ENCODE measurements at places on chromosomes 3 and 15.

- DNase-seq, result no peak
Observed at GRCh38 chr15:39551476-39551875, 29.4 kb upstream of the THBS1 start.

DNA sequence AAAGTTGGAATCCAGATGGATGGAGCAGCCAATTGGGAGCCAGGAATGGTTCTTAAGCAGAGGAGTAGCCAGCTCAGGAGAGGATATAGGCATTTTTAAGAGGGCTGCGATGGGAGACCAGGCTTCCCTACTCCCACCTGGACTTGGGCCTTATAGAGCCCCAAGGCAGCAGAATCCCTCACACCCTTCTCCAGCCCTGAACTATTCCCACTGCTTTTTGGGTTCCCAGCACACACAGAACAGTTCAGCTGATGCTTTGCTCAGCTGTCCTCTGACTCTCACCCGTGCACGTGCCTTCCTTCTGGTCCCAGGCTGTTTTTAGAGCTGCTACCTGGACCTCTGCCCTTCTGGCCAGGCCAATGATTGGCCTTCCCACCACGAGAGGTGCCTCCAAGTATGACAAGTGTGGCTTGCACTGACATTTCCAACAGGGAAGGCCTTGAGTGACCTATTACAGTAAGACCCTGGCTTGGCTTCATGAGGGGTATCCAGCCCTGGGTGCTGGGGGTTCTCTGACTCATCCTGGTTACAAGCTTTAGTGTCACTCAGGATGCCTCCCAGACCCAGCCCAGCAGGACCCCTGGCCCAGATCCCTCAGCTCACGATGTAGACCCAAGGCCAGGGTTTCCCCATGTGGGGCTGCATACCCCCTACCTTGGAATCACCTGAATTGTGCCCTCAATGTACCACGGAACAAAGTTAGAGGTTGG lies 25.2 kb downstream of the NOX5 start:
- no peak for DNase-seq

GRCh38 chr3:146468234-146468633 lies 1.1 kb downstream of the PLSCR2 start:
- DNase-seq, result no peak

DNA sequence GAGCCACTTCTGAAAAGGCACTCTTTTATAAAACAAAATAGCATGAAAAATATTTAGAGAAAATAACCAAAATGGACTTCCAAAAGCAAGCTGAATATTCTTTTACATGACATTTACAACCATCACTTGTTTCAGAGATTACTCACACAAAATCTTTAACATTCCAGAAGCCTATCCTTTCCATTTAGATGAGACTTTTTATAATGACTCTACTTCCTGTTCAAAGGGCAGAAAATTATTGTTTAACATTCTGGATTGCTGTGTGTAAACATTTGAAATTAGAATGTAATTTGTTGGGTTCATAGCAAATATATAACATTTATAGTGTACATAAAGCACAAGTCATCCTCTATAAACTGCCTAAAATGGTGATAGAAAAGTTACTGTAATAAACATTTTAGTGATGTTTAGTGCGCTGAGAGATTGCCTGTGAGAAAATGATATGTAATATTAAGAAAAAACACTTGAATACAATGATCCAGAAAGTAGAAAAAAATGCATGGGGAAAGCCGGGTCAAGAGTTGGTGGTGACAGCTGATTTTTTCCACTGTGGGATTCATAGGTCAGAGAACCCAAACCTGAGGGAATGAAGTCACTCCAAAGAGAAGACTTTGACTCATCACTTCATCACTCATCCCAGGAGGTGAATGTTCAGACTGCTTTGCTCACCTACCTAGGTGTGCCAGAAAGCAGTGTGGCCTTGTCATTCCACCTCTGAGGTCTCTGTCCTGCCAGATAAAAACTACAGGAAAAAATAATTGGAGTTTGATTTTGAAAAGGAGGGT lies 305.8 kb downstream of the ARPP21 start:
- no peak for DNase-seq

DNA sequence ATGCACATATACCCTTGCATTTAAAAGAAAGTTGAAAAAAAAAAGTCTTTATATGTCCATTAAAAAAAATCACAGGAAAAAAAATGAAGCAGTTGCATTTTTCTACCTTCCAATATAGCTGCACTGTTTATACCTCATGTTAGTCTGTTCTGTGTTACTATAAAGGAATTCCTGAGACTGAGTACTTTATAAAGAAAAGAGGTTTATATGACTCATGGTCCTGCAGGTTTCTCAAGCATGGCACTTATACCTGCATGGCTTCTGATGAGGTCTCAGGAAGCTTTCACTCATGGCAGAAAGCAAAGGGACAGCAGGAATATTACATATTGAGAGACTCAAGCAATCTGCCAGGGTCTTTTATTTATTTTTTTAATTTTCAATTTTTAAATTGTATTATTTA lies 277.2 kb upstream of the BCHE start:
- no peak for DNase-seq

DNA sequence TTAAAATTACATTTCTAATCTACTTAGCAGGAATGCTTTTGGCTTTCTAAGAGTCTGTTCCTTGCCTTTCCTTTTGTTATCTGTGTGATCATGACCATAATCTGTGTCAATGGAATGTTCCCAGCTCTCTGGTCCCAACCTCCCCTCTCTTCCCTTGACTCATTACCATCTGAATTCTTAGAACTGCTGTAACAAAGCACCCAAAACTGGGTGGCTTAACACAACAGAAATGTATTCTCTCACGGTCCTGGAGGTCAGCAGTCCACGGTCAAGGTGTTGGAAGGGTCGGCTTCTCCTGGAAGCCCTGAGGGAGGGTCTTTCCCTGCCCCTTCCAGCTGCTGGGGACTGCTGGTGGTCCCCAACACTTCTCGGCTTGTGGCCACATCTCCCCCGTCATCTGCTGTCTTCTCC lies 81.1 kb downstream of the LRRK1 start:
- DNase-seq, result no peak

DNA sequence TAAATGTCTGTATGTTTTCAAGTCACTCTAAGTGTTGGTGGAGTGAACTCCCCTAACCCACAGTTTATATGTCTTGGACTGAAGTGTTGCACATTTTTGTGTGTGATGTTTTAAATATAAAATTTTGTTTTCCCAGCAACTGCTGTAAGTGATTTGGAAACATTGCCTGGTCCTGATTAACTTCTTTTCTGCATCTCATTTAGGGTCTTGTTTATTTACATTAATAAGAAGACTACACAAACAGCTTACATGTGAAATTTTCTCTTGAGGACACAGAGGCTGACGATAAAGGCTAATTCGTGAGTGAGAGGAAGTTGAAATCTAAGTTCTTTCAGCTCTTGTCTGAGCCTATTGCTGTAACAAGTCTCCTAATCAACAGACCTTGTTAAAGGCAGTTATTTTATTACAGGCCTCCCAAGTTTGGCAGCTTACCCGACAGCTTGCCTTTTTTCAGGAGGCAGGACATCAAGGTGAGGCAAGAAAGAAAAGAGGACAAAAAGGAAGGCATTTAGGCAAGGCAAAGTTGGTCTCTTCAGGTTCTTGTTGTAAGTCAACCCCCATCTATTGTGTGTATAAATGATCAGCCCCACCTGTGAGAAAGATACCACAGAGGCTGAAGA lies 177.7 kb upstream of the NR2E3 start:
- DNase-seq, result no peak

GRCh38 chr3:133709139-133709750 lies 36.9 kb upstream of the TF start:
- DNase-seq, result no peak

- no peak for DNase-seq
Observed at GRCh38 chr15:24877174-24877573, 77.6 kb upstream of the SNRPN start.

DNA sequence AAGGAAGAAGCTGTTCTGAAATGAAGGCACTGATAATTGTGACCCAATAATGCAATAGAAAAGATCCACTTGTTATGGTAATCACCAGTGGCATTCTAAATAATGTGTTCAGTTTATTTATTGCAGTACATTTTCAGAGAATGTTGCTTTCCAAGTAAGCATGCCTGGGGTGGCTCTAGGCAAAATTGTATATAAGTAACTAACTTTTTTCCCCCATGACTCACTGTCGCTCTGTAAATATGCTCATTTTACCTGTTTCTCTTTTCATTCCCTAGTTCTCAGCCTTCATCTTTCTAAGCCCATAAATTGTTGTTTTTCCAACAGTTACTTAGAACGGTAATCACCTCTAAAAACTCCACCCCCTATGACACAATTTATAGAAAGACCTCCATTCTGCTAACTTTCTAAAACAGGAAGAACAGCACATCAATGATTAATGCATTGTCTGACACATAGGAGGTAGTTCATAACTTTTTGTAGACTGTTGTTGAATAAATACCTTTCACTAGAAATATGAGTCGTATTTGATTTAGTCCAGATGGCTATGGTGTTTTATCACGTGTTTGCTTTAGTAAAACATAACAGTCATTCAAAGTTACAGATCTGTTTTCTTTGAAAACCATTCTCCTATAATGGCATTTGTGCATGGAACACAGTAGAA lies 143.1 kb downstream of the LSAMP start:
- no peak for DNase-seq

DNA sequence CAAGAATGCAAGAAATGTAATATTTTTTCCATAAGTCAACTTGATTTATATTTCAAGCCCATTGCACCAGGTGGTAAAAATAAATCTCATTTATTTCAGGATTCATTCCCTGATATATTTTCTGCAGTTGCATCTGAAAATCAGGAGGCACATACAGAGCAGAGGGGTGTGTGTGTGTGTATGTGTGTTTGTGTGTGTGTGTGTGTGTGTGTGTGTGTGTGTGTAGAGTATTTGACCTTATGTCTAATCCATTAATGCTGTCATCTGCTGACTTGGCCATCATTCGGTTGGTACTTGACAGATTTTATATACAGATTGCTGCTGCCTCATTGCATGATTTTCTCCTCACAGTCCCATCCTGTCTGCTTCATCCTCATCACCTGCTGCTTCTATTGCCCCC lies 118.5 kb downstream of the SERPINI1 start:
- DNase-seq, result no peak

DNA sequence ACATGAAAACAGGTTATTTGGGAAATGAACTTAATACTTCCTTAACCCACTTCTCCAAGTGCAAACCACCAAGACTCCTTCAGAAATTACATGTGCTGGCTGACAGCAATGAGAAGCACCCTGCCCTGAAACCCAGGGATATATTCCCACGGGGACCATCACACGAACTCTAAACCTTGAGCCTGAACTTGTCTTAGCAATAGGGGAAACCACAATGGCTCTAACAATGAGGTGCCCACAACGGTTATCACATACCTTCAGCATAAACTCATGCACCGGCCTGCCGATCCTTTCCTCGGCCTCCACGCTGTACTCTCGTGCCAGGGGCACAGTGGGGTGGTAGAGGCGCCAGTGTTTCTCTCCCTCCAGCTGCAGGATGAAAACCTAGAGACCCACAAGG lies 13.4 kb downstream of the RIOX2 start:
- DNase-seq, result no peak

DNA sequence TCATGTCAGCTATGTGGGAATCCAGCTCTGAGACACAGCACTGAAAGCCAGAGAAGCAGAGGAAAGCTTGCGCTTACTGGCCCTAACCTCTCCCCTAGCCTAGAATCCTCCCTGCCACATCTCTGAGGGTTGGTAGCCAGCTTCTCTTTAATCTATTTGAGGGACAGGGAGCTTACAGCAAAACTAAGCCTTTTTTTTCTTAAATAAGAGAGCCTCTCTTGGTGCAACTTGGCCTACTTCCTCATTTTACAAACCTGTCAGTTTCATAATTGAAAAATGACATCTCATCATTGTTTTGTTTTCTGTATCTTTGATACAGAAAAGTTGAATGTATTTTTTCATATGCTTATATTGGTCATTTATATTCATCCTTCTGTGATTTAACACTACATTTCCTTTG lies 193.9 kb downstream of the ZNF621 start:
- peak; percentile 76 for DNase-seq

Data from GM12865 (cell line).